Mucosa of descending colon (tissue), 3 donors: ENCODE measurements at places on chromosomes 5 and 9.

- DNase-seq, result no peak
Measured at GRCh38 chr9:107173422-107174180, 109.5 kb upstream of the RAD23B start.

DNA sequence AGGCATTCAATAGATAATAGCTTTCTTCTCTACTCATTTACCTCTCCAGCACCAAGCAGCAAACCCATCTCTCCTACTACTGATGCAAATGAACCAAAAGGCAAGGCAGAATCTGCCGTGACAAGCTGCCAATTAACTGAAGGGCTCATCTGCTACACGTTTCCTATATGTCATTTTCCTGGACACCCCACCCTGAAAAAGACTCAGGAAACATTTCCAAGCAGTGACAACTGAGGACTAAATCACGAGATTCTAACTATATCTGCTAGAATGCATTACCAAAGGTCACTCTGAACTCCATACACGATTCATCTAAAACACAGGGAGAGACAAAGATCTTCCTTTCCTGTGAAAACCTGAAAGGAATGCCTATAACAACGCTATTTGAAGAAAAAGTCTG lies 12.9 kb downstream of the PLPP1 start:
- DNase-seq, result no peak

DNA sequence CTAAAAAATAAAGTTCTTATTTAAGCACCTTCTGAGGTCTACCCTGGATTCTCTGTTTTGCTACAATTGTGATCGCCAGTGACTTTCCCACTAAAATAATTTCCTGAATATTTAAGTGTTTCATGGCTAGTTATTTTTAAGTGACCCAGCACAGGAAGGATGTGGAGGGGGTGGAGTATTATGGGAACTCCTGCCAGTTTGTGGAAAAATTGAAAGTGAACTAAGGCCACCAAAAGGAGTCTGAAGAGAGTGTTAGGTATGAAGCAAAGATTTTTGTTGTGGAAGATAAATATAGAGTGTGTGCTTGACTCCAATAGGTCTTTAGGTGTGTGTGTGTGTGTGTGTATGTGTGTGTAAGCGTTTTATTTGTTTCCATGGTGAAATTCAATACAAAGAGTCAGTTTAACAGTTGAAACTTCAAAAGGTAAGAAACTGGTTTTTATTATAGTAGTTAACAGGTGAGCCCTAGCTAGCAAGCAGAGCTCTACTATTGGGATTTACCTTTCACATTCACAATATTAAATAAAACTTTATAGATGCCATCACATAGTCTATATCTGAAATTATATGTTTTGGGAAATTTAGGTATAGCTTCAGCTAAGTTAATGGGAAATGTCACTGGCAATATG lies 25.6 kb downstream of the RASGRF2 start:
- DNase-seq, result no peak

- no peak for DNase-seq
Measured at GRCh38 chr9:80556631-80557030, 984.9 kb downstream of the TLE4 start.

DNA sequence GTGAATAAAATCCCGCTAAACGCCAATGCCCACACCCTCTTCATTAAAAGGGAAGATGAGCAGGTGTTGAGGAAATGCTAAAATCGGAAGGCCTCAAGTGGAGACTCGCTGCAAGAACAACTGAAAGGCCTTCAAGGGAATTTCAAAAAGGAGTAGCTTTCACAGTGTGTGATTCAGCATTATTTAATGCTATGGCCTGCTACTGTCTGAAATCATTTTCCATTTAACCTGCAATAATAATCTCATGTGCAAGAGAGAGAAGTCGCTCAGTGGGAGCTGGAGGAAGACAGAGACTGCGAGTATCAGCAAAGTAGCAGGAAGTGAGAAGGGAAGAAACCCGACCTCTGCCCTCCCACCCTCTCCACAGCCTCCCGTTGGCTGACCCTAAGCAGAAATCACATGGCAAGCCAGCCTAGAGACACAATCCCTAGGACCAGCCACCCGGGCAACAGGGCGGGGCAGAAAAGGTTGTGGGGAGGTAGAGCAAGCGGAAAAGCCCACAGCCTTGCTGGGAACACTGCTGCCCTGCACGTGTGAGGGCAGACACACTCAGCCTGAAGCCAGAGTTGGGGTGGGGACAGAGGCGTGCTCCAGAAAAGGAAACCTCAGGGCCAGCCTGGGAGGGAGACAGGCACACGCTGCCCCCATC lies 39.9 kb upstream of the CTSL start:
- no peak for DNase-seq

DNA sequence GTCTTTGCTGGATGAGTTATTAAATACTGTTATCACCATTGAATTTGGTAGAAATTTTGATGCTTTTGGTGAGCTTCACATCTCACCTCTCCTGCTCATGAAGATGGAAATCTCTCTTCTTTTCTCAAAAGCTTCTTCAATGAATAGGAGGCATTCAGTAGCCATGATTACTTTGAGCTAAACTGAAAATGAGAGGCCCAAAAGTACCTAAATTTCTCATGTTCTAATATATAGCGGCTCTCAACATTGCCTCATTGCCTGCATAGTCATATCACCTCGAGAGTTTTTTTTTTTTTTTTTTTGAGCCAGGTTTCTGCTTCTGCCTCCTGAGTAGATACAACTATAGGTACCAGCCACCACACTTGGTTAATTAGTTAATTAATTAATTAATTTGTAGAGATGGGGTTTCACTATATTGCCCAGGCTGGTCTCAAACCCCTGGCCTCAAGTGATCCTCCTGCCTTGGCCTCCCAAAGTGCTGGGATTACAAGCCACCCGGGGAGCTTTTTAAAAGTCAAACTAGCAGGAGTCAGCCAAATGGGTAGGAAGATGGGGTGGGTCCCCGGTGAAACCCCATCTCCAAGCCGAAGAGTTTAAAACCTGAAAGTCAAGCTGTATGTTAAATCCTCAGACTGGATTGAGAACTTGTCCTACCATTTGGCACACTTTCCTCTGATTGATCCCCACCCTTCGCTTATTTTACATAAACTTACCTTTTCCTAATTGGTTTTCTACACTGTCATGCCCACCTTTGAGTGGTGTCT lies 169.0 kb downstream of the DOCK2 start:
- DNase-seq, result no peak

DNA sequence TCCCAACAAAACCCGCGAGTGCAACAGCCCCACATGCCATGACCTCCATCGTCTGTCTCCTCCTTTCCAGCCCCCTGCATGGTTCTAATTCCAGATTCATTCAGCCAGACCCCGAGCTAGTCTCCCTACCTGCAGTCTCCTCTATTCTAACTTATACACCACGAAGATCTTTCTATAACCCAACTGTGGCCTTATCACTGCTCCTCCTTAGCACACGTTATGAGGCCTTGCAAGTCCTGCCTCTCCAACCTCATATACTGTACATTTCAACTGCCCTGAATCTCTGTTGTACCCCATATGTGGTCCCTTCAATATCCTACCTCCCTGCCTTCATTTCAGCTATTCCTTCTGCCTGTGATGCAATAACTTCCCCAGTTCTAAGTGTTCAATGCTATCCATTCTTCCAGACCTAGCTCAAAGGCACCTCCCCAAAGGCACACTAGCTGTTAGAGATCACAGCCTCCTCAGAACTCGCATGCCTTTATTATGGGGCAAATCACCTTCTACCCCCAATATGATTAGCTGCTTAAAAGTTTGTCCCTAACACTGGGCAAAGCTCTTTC lies 215.1 kb upstream of the TRIM32 start:
- DNase-seq, result no peak

DNA sequence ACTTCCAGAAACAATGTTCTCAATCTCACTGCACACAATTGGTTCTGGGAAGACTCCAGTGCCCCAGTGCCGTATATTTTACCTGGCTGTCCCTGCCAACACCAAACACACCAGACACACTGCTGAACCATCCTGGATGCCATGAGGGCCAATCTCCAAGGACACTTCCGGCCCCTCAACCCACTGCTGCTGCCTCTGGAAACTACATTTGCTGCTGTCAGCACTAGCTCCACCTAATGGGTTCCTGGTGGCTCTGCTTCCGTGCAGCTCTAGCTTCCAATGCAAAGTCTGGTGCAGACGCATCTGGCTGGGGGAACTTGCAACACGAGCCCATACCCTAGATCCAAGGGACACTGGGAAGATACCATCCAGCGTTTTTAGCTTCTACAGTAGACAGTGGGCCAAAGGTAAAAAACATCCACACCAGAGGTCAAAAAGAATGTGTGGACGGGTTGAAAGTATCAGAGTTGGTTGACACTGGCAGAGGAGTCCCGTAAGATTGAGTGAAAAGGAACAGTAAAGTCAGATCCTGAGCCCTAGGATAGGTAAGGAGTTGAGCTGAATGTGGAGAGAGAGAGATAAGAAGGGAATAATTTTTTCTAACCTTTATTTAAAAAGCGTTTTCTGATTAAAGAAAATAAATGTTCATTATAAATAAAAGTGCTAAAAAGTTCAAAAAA lies 99.7 kb upstream of the KIF2A start:
- no peak for DNase-seq

DNA sequence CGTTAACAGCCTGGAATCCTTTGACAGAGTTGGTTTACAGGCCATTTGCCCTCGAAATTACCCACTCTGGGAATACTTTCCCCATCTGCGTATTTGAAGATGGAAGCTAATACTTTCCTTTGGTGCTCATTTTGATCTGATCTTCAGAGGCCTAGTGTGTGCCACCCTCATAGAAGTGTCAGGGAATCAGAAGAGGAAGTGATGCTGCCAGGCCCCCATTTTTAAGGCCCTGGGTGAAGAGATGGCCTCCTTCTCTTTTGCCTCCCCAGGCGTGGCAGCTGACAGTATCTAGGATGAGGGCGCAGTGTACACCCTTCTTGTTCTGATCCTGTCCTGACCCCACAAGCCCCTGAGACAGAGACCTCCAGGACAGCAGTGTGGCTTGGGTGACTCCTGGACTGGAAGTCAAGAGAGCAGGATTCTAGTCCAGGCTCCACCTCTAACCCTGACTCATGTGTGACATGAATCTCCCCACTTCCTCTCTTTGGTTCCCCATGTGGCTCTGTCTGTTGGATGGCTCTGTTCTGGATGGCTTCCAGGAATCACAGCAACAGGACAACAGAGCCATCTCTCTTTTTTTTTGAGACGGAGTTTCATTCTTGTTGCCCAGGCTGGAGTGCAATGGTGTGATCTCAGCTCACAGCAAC lies 27.8 kb downstream of the CSF1R start:
- DNase-seq, result no peak

GRCh38 chr9:88681434-88681833 lies 146.5 kb downstream of the NXNL2 start:
- no peak for DNase-seq
